ENCODE measurements at places on chromosomes 1 and 21.
A peak's percentile ranks its signal among the peaks of the same experiment; 100 is the strongest.

DNA sequence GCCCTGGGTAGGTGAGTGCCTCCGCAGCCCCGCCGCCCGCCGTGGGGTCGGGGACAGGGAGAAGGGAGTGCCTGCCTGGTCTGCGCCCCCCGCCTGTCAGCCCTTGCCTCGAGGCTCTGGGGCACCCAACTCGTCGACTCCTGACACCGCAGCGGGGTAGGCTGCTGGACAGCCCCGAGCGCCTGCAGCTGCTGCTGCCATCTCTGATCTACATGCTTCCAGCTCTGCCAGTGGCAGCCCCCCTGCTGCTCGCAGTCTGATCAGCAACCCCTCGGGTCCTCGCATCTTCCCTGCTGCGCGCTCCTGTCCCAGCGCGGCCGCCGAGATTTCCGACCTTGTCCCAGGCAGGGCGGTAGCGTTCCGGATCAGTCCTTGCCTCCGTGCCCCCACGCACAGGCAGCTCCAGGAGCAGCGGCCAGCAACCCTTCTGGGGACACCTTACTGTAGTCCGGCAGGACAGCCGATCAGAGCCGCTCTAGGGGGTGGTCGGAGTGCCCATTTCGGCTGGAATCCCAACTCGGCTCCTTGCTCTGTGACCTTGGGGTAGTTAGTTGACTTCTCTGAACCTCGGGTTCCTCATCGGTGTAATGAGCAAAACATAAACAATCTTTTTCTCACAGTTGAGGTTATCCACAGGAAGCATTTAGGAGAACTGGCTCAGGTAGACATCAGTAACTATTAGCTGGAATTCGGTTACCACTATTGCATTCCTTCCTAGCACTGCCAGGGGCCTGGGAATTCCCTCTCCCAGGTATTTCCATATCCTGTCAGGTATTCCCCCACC is 540 bp downstream of the BCAN start:
- no peak for DNase-seq

DNA sequence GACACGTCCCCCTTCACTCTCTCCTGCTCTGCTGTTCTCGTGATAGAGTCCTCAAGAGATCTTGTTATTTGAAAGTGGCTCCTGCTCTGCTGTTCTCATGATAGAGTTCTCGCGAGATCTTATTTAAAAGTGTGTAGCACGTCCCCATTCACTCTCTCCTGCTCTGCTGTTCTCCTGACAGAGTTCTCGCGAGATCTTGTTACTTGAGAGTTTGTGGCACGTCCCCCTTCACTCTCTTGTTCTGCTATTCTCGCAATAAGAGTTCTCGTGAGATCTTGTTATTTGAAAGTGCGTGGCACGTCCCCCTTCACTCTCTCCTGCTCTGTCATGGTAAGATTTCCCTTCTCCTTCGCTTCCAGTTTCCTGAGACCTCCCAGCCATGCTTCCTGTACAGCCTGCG is 47.9 kb downstream of the SMYD3 start:
- no peak for DNase-seq

- DNase-seq, result no peak
Measured at GRCh38 chr1:159883134-159883533, 16.8 kb downstream of the CFAP45 start.

DNA sequence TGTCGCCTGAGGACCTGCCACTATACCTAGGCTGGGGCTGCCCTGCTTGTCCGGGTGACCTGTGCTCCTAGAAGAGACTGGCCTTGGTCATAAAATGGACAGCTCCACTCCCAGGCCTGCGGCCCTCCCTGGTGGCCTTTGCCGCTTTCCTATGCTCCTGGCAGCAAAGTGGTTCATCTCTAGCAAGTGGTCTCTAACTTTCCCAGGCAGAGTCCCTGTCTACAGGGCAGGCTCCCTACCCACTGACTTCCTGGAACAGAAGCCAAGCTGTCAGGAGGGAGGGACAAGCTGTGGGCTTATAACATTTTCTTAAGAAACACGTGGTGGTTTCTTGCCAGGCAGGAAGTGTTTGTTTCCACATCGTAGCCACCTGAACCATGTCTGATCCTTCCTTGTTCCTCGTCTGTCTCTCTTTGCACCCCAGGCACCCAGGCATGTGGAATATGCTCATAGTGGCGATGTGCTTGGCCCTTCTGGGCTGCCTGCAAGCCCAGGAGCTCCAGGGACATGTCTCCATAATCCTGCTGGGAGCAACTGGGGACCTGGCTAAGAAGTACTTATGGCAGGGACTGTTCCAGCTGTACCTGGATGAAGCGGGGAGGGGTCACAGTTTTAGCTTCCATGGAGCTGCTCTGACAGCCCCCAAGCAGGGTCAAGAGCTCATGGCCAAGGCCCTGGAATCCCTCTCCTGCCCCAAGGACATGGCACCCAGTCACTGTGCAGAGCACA is 10.1 kb downstream of the H6PD start:
- no peak for DNase-seq

DNA sequence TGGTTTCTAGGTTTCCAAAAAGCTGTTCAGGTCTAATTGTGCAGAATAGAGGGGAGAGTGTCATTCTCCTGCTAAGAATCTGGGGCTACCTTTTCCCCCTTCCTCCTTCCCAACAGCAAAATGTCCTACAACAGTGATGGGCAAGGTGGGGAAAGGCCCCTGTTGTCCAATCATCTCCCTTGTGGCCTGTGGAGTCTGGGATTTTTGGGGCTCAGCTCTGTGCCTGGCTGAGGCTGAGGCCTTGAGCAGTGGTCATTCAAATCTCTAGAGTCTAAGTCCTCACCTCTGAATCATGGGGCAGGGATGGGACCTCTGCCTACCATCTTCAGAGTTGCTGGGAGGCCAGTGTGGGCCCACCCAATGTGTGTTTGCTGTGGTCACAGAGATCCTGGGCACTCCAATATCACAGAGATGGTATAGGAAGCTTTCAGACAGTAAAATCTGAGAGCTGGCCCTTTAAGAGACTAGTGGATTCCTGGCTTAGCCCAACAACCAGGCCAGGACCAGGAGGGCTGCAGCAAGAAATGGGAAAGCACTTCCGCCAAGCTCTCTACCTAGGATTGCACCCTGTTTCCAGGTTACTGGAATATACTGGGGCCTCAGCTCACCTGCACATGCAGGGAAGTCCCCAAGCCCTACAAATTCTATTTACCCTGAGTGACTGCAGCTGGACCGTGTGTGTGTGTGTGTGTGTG is 28.5 kb upstream of the TENT5C start:
- DNase-seq, result no peak

DNA sequence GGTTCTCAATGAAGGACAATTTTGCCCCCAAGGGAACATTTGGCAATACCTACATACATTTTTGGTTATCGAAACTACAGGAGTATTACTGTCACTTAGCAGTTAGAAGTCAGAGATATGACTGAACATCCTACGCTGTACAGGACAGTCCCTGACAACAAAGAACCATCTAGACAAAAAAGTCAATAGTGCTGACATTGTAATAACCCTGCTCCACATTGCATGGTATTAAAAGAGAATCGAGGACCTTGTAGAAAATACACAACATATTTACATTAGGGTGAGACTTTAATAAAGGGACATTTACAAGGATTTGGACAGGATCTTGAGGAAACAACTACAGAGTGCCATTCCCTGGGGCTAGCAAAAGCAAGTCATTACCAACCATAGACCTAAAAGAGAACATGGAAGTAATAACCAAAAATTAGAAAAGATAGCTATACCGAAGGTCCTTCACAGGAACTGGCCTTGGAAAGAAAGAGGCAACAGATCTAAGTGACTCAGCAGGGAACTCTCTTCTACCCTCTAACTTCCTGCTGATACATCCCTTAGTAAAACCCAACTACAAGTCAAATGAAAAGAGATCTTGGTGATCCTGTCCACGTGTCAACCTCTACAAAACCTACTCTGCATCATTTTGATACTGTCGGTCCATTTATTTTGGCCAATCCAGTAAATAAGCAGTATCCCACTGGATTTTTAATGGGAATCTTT is 40.2 kb downstream of the ANGPTL3 start:
- no peak for DNase-seq

- no peak for DNase-seq
Measured at GRCh38 chr1:119742202-119742601, 26.5 kb downstream of the HMGCS2 start.

GRCh38 chr1:25477448-25478034 is 46.8 kb downstream of the MACO1 start:
- no peak for DNase-seq

- DNase-seq, result no peak
Measured at GRCh38 chr1:61709908-61710289, 15.0 kb downstream of the TM2D1 start.

GRCh38 chr1:186654741-186655140 is 25.5 kb downstream of the PTGS2 start:
- no peak for DNase-seq

DNA sequence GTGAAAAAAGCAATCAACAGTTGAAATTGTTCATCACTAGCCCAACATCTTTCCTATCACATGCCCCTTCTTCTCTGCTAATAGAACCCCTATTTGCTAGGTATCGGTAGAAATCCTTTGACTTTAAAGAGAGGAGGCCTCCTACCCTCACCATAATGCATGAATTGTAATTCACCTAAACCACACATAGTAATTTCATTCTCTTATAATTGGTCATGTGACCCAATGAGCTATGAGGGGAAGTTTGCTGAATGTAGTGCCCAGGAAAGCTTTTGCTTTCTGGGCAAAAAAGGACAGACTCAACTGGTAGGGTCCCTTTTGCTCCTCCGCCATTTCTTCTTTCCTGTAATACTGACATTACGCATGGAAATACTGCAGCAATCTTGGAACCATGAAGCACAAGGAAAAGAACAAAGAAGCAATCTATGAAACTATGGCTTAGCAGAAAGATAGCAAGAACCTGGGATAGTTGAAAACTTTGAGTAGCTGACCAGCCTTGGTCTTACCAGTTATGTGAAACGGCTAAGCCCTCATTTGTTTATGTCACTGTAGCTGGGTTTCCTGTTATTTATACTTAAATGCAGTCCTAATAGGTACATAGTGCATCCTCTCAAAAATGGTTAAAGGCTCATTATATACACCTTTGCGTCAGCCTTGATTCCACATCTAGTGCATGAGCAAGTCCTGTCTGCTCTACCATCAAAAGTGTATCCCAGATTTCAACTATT is 10.2 kb upstream of the CHI3L2 start:
- DNase-seq, result no peak

DNA sequence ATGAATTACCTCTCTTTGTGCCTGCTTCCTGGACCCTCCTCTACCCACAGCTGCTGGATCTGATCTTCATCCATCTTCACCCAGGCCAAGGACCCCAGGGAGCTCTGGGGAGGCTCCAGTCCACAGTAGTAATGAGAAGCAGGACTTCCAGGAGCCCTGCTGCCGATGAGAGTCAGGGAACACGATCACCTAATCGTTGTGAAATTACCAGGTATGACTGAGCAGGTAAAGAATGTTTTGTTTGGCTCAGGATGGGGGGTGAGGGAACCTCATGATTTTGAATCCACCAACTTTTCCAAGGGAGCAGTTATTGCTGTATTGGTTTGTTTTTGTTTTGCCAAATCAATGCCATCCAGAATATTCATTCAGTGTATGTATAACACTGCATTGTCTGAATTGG is 454.0 kb downstream of the PLPP3 start:
- no peak for DNase-seq

GRCh38 chr1:200905411-200906052 is 10.8 kb downstream of the INAVA start:
- peak; percentile 83 for DNase-seq

- DNase-seq, result no peak
Measured at GRCh38 chr21:41183575-41183974, 15.6 kb downstream of the BACE2 start.

- no peak for DNase-seq
Measured at GRCh38 chr1:214351551-214352277, 70.8 kb downstream of the SMYD2 start.

DNA sequence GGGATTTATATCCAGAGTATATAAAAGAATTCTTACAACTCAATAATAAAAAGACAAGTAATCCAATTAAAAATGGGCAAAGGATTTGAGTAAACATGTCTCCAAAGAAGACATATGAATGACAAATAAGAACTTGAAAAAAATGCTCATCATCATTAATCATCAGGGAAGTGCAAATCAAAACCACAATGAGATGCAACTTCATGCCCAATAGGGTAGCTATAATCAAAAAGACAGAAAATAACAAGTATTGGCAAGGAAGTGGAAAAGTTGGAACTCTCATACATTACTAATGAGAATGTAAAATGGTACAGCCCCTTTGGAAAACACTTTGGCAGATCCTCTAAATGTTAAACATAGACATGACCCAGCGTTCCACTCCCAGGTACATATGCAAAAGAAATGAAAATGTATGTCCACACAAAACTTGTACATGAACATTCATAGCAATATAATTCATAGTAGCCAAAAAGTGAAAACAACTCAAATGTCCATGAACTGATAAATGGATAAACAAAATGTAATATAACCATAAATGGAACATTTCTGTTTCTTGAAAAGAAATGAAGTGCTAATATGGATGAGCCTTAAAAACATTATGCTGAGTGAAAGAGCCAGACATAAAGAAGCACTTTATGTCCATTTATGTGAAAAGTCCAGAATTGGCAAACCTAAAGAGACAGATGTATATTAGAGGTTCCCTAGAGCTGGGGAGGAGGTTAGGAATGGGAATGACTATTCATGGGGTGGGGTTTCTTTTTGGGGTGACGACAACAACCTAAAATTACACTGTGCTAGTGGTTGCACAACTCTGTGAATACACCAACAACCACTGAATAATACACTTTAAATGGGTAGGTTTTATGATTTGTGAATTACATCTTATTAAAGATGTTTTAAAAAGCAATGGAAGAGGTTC is 259.7 kb downstream of the RHOU start:
- DNase-seq, result no peak

DNA sequence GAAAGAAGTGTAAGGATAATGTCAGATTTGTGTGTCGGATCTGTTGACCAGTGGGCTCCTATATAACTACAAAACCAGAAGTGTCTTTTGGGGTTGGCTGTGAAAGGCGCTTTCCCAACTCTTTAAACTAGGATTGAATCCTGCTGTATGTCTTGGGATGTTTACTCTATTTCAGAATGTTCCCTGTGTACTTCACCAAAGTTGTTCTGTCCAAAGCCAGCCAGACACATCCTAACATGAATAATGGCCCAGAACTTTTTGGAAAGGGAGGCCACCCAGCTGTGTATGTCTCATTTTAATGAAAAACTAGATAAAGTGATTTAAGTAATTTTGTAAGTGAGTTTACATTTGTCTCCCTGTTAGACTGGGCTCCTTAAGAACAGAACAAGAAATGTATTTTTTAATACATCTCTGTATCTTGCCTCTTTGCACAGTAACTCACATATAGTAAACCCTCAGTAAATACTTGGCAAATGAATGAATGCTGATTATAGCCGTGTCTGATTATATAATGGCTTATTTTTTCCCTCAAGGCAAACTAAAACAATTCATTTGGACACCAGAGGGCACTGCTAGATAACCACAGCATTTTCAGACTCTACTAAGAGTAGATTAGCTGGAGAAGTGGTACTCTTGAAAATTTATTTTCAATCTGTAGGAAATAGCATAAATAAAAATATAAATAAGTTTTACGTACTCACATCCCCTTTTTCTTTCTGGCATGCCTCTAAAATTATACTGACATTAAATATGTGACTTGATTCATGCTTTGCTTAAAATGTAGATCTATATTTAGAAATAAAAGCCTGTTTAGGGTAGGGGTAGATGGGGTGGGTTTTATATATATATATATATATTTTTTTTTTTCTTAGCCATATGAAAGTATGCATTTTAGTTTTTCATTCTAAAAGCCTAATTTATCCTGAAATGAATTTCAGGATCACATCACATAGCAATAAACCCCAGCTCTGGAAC is 23.8 kb downstream of the TSEN15 start:
- DNase-seq, result peak; percentile 49

- no peak for DNase-seq
Measured at GRCh38 chr1:67579623-67580394, 105.2 kb upstream of the GADD45A start.

Data from CD4-positive, alpha-beta T cell treated with Interleukin-4 for 4 hours (primary cell).